ENCODE measurements at places on chromosomes 16 and 17.

GRCh38 chr17:732902-733720, 715 bp downstream of the TLCD3A start:
- no peak for DNase-seq

DNA sequence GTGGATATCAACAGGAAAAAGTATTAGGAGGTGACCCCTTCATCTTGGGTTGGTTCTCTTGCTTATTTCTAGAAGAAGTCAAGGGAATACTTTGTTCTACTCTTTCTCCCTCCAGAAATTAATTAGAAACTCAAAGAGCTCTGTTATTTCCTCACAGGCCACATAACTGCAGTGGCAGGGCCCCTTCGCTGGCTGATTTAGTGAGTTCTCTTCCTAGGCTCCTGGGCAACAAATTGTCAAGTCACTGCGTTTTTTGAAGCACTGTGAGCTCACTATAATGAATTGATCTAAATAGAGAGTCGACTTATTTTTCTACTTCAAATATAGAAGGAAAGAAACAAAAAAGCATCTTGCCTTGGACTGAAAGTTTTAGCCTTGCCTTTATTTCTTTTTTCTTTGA, 4.8 kb downstream of the SHISA6 start:
- DNase-seq = no peak

DNA sequence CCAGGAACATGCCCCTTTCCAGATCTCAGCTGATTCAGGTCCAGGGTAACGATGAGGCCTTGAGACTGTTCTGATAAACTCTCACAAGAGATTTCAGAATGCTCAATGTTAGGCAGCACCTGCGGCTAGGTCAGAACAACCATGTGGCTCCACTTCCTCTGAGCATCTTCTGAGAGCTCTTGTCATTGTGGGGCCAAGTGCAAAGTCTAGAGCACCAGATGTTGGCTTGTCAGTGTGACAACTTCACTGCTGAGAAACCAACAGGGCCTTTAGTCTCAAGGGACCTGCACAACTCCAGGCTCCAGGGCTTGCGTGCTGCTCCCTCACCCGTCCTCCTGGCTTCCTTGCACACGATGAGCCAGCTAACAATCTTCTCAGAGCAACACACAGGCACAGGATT, 29.0 kb downstream of the FCSK start:
- DNase-seq = no peak

DNA sequence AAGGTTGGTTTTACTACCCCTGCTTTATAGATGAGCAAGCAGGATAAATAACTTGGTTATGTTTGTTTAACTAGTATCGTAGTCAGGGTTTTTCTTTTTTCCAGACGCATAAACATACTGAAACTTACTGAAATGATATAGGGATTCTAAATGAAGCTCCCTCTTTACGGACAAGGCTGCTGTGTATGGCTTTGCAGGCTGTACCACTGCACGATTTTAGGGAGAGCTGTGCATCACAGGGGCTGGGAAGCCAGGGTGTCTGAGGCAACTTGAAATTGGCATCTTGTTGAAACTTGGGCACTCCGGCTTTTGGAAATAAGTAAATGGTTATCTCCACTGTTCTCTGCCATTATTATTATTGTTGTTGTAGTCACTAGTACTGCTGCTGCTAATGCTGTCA, 218.1 kb upstream of the CDH8 start:
- no peak for DNase-seq

DNA sequence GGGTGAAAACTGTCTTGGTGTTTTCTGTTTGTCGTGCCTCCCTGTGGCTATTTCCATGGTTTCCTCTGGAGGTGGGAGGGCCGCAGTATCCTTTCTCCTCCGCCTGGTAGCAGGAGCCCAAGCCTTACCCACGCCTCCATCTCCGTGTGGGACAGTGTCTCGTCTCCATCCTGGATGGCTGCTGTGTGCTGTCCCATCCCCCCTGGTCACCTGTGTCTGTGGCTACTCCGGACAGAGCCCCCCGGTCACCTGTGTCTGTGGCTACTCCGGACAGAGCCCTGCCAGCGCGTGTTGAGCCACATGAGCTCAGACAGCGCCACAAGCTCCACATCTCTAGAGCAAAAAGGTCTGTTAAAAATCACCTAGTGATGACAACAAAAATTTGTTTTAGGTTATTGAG, 198.2 kb upstream of the CHMP6 start:
- no peak for DNase-seq

DNA sequence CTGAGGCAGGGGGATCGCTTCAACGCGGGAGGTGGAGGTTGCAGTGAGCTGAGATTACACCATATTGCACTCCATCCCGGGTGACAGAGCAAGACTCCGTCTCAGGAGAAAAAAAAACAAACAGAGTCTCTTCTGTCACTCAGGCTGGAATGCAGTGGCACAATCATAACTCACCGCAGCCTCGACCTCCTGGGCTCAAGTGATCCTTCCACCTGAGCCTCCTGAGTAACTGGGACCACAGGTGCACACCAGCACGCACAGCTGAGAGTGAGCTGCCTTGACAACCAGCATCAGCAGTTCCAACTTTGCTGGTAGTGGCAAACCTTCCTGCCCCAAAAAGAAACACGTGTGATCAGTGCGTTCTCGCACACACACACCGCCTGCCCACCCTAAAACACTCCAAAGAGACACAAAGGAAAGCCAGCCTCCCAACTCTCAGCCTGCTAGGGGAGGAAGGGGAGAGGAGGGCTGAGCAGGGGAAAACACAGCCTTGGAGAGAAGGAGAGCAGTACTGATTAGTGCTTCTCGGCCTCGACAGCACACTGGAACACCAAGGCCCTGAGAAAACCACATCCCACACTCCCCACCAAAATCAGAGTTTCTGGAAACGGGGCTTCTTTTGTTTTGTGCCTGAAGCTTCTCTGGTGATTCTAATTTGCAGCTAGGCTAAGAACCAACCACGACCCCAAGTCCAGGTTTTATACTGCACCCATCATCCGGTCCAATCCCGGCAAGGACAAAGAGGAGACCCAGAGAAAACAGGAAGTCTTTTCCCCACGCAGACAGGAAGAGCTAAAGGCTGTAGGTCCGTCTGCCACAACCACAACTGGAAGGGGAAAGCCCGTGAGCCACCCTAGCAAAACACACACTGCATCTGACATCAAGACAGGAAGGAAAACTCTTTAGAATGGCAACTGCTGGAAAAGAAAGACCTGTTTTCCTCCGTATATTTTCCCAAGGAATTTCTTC, 28.8 kb downstream of the ZCCHC14 start:
- no peak for DNase-seq

GRCh38 chr16:67457611-67458010, 23.3 kb downstream of the ATP6V0D1 start:
- no peak for DNase-seq

DNA sequence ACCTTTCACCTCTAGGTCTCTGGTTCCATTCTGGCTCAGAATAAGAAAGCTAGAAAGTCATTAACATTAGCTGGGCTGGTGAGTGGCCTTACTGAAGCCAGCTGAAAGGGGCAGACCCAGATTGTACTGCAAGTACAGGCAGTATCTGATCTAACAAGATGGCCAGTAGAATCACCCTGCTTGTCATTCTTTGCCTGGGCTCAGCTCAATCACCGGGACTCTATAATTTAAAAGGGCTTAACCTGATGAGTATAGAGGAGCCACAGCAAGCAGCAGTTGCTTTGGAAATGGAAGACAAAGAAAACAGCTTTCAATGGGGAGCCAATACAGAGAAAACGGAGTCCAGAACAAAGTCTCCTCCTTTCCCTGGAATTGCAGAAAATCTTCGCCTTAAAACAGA, 13.6 kb downstream of the CDH8 start:
- no peak for DNase-seq

DNA sequence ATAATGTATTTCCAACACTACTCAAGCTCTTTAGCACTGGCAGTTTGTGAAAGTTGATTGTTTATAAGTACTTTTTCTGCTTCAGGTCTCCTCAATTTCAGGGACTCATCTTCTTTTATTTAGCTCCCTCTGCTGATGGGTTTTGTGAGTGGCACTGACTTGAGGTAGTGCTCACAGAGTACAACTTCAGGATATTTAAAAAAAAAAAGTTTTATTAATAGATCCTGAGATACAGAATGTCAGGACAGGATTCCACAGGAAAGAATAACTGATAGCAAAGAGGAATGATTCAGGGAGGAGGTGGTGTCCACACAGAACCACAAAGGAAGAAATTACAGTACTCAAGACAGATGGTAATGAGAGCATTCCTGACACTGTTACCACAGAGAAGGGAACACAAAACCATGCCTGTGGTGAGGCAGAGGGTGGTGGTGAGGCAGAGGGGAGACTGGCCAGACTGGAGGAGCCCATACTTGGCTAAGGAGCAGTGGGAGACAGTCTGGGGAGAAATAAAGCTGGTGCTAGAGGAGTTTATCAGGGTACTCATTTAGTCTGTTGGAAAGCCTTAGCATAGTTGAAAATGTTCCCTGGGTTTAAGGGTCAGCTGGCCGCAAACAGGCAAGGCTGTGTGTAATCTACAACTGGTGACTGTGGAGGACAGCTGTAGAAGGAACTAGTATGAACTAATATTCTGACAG, 63.7 kb downstream of the SPAG9 start:
- DNase-seq = no peak

- no peak for DNase-seq
These were observed 8.2 kb downstream of the RHBDF2 start for GRCh38 chr17:76492989-76493501.

DNA sequence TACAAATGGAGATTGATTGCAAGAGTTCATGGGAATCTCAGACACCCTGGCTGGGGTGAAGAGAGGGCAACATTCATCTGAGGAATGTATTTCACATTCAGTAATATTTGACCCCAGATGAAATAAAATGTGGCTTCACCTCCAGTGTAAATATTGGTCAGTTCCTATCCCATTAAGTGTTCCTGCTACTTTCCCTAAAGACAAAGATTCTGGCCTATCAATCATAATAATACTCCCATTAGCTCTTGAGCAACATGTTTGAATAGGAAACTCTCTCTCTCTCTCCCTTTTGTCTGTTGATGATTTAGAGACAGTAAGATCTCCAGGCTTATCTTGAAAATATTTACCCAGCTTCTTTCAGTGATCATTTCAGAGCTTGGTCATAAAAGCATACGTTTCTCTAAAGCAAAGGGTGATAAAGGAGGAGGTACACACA, 70.1 kb downstream of the KCNJ2 start:
- no peak for DNase-seq

DNA sequence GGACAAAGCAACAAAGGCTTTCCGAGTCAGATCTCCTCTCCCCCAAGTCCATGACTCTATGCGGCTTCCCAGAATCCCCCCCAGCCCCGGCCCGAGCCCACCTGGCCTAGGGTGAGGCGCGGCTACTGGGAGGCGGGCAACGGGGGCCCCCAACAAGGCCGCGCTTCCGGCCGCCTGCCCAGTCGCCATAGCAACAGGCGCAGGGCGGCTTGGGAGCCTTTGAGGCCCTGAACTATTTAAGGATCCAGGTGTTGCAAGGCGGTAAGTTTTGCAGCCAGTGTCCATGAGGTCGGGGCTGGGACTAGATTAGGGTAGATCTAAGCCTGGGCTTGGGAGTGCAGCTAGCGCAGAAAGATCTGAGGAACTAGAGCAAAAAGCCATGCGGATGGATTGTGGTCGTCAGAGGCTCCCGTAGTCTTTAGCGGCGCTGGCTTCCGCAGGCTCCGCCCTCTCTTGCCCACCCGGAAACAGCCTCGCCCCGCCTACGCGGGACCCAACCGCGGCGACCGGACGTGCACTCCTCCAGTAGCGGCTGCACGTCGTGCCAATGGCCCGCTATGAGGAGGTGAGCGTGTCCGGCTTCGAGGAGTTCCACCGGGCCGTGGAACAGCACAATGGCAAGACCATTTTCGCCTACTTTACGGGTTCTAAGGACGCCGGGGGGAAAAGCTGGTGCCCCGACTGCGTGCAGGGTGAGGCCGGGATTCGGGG, at the start of the genes KIAA0753 and TXNDC17:
Gene KIAA0753, minus strand, starts transcription at position 176 of the 711 bp plus-strand sequence. CDS start 5,608 bp downstream, outside the sequence.
Gene TXNDC17, plus strand, starts transcription at position 525 of the 711 bp plus-strand sequence. Its CDS starts 23 bp downstream, at position 548.
- DNase-seq = peak; percentile 79

DNA sequence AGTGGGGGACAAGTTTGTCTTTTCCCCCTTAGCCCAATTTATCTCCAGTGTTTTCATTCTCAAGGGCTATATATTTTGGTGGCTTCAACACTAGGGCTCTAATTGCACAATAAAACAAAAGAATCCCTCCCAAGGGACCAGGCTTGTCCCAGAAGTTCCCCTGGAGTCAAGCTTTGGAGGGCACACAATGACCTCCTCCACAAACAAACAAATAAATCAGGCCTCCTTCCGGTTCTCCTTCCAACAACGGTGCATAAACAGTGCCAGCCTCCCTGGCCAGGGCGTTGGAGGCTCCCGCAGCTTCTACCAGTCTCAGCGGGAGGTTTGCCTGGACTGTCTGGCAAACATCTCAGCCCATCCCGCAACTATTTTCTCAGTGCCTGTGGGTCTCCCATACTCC, 188.0 kb upstream of the FOXF1 start:
- DNase-seq = no peak

GRCh38 chr16:82134846-82135245, 35.2 kb downstream of the MPHOSPH6 start:
- no peak for DNase-seq

- no peak for DNase-seq
These were observed 1.8 kb upstream of the MYADML2 start for GRCh38 chr17:81948635-81949378.

DNA sequence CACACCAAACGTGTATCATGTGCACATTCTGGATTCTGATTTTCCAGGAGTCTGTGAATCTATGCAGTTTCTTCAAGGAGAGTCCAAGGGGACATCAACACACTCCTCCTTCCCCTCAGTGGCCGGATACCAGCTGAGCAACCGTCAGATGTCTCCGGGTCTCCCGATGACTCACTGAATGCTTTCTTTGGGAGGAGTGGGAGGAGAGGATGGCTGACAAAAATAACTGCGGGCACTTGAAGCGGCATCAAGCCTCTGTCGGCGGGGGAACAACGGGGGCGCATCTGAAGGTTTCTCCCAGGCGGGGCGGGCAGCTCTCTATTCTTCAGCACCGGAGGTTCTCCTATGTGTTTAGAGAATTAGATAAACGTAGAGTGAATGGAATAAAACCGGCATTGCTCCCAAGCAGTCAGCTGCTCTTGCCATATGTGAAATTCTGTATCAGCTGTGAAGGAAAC, 24.6 kb upstream of the LRRC75A start:
- DNase-seq = no peak

All from stimulated activated CD8-positive, alpha-beta memory T cell treated with anti-CD3 and anti-CD28 coated beads, Interleukin-15, amount 100 ng/mL, for 4 hours (primary cell).